ENCODE measurements at places on chromosomes 2 and 18. TPM values are rescaled to one million over a fixed set of nuclear protein-coding genes. Genes with fewer than 3 reads are reported as not detected.

- no peak for DNase-seq
These were observed 354.1 kb downstream of the TXNL1 start for GRCh38 chr18:56284319-56284718.

GRCh38 chr2:238891457-238892203, 43.7 kb downstream of the TWIST2 start:
- DNase-seq = no peak

- DNase-seq = no peak
These were observed 451.0 kb upstream of the SALL3 start for GRCh38 chr18:78528411-78529258.

GRCh38 chr2:11622611-11623010, 47.4 kb downstream of the NTSR2 start:
- DNase-seq = no peak

- peak; percentile 68 for DNase-seq
These were observed 22.1 kb downstream of the OTOF start for GRCh38 chr2:26455670-26456439.

DNA sequence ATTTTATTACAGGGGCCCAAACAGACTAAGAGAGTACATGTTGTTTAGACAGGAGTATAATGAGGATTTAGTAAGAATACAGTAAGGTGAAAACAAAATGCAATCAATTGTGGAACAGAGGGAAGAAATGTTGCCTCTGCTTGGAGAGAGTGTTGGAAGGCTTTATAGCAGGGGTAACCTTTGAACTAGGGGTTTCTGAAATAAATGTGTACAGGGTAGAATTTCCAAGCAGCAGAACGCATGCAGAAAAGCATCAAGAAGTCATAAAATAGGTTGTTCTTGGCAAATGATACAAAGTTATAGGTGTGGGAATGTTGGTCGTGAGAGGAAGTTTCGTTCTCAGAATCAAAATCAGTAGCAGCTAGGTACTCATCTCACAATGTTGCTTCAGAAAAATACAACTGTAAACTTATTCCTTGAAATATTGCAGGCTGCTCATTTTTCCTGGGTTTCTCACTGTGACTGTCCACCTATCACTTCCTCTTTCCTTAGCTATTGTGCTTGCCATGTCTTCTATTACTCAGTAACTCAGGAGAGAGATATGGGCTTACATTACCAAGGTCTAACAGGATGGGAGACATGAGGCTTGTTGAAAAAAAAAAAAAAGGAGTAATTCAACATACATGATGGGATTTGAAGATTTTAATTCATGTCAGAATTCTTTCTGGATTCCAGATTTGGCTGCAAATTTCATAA, 17.1 kb upstream of the HNMT start:
- DNase-seq = no peak

DNA sequence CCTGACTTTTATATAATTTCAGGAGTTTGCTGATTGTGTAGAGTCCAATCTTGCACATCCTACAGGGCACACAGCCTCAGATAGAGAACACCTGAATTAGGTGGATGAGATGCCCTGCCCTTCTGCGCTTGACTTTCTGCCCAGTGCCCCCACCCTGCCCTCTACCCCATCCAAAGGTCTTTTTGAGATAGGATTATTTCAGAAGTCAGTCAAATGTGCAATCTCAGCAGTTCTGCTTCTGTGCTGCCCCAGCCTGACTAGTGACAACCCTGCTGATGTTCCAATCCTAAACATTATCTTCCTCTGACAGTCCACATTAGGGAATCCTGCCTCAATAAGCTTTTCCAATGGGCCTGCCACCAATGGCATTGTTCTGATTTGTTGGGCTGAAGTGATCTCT, 411.5 kb downstream of the TGIF1 start:
- no peak for DNase-seq

DNA sequence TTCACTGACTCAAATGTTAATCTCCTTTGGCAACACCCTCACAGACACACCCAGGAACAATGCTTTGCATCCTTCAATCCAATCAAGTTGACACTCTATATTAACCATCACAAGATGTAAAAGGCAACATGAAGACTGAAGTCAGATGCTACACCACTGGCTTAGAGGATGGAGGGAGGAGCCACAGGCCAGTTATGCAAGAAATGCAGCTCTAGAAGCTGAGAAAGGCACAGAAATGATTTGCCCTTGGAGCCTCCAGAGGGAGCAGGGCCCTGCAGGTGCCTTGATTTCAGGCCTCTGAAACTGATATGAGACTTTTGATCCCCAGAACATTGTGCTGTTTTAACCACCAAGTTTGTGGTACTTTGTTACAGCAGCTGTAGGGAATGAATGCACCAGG, 276.3 kb downstream of the KCNS3 start:
- no peak for DNase-seq

DNA sequence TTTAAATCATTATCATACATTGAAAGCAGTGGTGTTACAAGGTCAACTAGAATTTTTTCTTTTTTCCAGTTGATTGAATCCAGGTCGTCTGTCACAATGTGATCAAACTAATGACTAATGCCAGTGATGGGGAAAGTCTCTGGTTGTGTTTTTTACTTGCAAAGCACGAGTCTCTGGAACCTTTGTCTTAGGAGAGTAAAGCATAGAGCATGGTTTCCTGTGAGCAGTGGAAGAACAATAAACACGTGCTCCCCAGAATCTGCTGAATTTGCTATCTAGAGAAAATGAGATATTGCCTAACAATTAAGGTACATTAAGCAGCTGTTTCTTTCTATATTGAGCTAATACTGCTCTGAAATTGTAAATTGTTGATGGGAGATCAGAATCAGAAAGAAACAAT, 1332.4 kb upstream of the TMEFF2 start:
- DNase-seq = no peak

DNA sequence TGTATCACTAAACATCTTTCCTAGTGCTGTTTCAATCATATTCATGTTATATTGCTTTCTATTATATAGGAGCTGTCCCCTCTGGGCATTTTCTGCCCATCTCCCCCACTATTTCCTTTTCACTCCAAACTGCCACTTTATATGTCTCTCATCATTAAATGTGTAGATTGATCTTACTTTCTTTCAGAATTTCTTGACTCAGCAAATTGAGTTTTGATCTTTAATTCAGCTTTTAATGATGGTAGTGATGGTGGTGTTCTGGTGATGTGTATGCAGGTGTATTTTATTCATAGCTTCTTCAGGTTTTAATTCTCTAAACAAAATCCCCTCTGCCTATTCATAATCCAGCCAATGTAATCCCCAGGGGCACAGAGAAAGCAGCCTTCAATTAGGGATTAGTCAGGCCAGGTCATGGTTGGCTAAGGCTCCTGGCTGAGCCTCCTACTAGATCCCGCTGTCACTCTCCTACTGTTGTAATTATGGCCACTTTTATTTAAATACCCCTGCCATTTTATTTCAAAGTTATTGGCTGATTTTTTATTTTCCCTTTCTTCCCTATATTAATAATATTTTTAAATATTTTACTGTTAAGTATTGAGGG, 325.4 kb downstream of the SPAG16 start:
- DNase-seq = no peak

The SOCS6 gene
- polyA plus RNA-seq = 5.9 TPM

Data from aorta (tissue), 5 donors.